ENCODE measurements at places on chromosomes 2 and 18. TPM values are rescaled to one million over a fixed set of nuclear protein-coding genes. Genes with fewer than 3 reads are reported as not detected.

DNA sequence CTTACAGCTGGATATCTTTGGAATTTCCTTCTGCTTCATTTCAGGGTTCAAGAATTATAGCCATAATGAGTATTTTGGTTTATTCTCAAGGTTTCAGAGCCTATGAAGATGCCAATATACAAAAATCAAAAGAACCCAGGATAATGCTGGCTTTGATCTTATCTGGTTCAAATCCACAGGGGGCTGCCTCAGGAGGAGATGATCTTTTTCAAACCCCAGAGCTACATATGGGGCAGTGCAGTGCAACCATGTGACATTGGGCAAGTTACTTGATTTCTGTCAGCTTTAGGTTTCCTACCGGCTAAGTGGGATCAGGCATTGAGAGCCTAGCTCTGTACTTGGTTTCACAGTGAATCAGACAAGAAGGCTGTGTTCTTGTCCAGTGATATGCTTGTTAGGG, 23.0 kb upstream of the LYPD6B start:
- no peak for DNase-seq

DNA sequence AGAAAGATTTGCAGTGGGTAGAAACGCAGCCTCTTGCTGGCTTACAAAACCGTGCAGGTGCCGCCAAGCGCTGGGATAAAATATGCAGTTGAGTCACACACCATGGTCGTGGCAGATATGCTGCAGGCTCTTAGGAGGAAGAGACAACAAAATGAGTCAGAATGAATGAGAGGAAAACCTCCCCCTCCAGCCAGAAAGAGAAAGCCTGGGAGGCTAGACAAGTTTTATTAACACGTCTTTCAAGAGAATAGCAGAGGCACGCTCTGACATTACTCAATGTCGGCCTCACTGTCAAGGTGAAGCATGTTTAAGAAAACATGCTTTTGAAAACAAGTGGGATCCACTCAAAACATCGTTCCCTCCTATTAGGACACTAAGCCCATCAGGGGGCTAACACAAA, 37.1 kb upstream of the ZCCHC2 start:
- DNase-seq: peak; percentile 81

The PHLPP1 gene
- total RNA-seq: 11.2 TPM

The SLC19A3 gene
- 0.14 TPM for total RNA-seq

The TOGARAM2 gene
- total RNA-seq: 0.73 TPM

GRCh38 chr2:206275312-206276055, 1.0 kb downstream of the ZDBF2 start:
- peak; percentile 44 for DNase-seq

- DNase-seq: no peak
Measured at GRCh38 chr18:50080316-50080715, 114.6 kb downstream of the MYO5B start.

GRCh38 chr2:146987996-146988395, 856.8 kb upstream of the ACVR2A start:
- no peak for DNase-seq

GRCh38 chr2:14569294-14569693, 63.2 kb upstream of the LRATD1 start:
- no peak for DNase-seq

The ABCG5 gene
- total RNA-seq: not detected

DNA sequence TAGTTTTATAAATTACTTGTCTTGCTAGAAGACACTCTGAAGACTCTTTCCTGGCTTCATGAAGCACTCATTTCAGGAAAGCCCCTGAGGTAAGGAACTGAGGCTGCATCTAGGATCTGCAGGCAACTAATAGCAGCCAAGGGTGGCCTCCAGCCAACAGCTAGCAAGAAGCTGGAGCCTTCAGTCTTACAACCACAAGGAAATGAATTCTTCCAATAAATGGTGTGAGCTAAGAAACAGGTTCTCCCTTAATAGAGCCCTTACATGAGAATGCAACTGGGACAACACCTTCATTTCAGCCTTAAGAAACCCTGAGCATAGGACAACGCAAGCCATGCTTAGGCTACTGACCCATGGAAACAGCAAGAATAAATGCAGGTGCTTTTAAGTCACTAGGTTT, 254.6 kb upstream of the RBBP8 start:
- peak; percentile 73 for DNase-seq

The RPS27A gene
- total RNA-seq: 840 TPM
